ENCODE measurements at places on chromosomes 3 and 15. TPM values are rescaled to one million over a fixed set of nuclear protein-coding genes. Genes with fewer than 3 reads are reported as not detected.

DNA sequence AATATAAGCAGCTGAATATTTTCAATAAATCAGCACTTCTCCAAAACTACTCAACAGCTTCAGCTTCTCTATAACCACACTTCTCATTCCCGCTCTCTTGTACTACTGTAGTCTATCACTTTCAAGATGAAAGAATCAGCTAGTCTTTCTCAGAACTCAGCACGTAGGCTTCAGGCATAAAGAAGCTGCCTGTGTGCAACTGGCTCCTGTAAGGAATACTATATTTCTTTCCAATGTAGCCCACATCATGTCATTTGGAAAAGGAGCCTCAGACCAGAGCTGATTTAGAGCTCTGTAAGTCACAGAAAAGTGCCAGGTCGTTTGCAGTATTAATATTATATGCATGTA is 62.3 kb downstream of the FMN1 start:
- no peaks in the 10 kb centered on the region for H3K27me3 ChIP-seq
- H3K36me3 ChIP-seq, result no peaks in the 10 kb centered on the region
- no peak overlapping the region for H3K4me3 ChIP-seq
- no peak for DNase-seq
- H3K27ac ChIP-seq, result no peak overlapping the region

The PARP15 gene
- polyA plus RNA-seq, result 1.5 TPM

GRCh38 chr15:45185903-45186770 is 1.6 kb downstream of the SHF start:
- peak overlapping the region; percentile 16 for H3K27ac ChIP-seq
- H3K36me3 ChIP-seq, result peaks cover 2% of the 10 kb centered on the region
- H3K27me3 ChIP-seq, result no peaks in the 10 kb centered on the region
- no peak for DNase-seq
- H3K4me3 ChIP-seq, result peak overlapping the region; percentile 58
- peaks cover 16% of the 10 kb centered on the region for H3K4me1 ChIP-seq

The PPP2R3A gene
- polyA plus RNA-seq, result 7.4 TPM

GRCh38 chr3:158935846-158936245 is 134.0 kb downstream of the MFSD1 start:
- DNase-seq, result no peak
- H3K4me3 ChIP-seq, result no peak overlapping the region
- H3K36me3 ChIP-seq, result no peaks in the 10 kb centered on the region
- no peaks in the 10 kb centered on the region for H3K4me1 ChIP-seq
- no peak overlapping the region for H3K27ac ChIP-seq

GRCh38 chr15:70077188-70078147 is 20.2 kb downstream of the TLE3 start:
- no peaks in the 10 kb centered on the region for H3K27me3 ChIP-seq
- H3K36me3 ChIP-seq, result peaks cover 60% of the 10 kb centered on the region
- H3K4me1 ChIP-seq, result peaks cover 31% of the 10 kb centered on the region
- DNase-seq, result no peak

DNA sequence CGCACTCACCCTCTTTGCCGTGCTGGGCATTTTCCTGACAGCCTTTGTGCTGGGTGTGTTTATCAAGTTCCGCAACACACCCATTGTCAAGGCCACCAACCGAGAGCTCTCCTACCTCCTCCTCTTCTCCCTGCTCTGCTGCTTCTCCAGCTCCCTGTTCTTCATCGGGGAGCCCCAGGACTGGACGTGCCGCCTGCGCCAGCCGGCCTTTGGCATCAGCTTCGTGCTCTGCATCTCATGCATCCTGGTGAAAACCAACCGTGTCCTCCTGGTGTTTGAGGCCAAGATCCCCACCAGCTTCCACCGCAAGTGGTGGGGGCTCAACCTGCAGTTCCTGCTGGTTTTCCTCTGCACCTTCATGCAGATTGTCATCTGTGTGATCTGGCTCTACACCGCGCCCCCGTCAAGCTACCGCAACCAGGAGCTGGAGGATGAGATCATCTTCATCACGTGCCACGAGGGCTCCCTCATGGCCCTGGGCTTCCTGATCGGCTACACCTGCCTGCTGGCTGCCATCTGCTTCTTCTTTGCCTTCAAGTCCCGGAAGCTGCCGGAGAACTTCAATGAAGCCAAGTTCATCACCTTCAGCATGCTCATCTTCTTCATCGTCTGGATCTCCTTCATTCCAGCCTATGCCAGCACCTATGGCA is 41.1 kb upstream of the CSTA start:
- H3K4me3 ChIP-seq, result no peak overlapping the region
- H3K4me1 ChIP-seq, result no peaks in the 10 kb centered on the region
- DNase-seq, result no peak
- H3K27ac ChIP-seq, result no peak overlapping the region
- no peaks in the 10 kb centered on the region for H3K36me3 ChIP-seq

- DNase-seq, result no peak
- no peaks in the 10 kb centered on the region for H3K27me3 ChIP-seq
- no peaks in the 10 kb centered on the region for H3K36me3 ChIP-seq
- no peak overlapping the region for H3K4me3 ChIP-seq
- H3K27ac ChIP-seq, result no peak overlapping the region
Observed at GRCh38 chr3:17765819-17766472, 23.5 kb upstream of the TBC1D5 start.

- H3K27ac ChIP-seq, result no peak overlapping the region
- no peak overlapping the region for H3K4me3 ChIP-seq
- H3K4me1 ChIP-seq, result no peaks in the 10 kb centered on the region
Observed at GRCh38 chr15:43954181-43954621, 127.4 kb downstream of the WDR76 start.

The CHRNB4 gene
- polyA plus RNA-seq, result 4.3 TPM

The CLDN16 gene
- 0.15 TPM for polyA plus RNA-seq

GRCh38 chr15:47186075-47186474 is 531.2 kb upstream of the SEMA6D start:
- H3K4me1 ChIP-seq, result peaks cover 3% of the 10 kb centered on the region
- H3K27ac ChIP-seq, result no peak overlapping the region
- no peaks in the 10 kb centered on the region for H3K36me3 ChIP-seq
- DNase-seq, result no peak

DNA sequence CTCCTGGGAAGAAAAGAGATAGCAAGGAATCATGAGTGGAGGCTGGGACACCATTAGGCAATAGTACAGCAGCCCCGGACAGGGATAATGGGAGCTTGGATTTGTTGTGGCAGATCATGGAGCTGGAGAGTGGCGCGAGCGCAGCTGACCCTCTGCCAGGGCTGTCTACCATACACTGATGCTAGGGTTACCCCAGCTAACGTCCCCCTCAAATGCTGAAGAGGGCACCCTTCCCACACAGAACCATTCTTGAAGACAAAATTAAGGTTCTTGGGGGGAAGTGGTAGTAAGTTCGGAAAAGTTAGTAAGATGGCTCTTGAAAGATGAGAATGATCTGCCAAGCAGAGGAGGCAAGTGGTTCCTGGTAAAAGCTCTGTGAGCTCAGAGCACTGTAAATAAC is 61.1 kb downstream of the ST3GAL6 start:
- no peaks in the 10 kb centered on the region for H3K27me3 ChIP-seq
- no peak overlapping the region for H3K27ac ChIP-seq
- DNase-seq, result no peak
- no peak overlapping the region for H3K4me3 ChIP-seq
- no peaks in the 10 kb centered on the region for H3K36me3 ChIP-seq

The OGG1 gene
- 114 TPM for polyA plus RNA-seq

The RHCG gene
- polyA plus RNA-seq, result 0.12 TPM

GRCh38 chr3:136698361-136698760 is 53.8 kb downstream of the STAG1 start:
- H3K4me1 ChIP-seq, result no peaks in the 10 kb centered on the region
- H3K4me3 ChIP-seq, result no peak overlapping the region
- H3K27me3 ChIP-seq, result no peaks in the 10 kb centered on the region

- no peak for DNase-seq
- no peak overlapping the region for H3K27ac ChIP-seq
- H3K4me3 ChIP-seq, result no peak overlapping the region
- H3K36me3 ChIP-seq, result no peaks in the 10 kb centered on the region
- H3K27me3 ChIP-seq, result peaks cover 12% of the 10 kb centered on the region
- no peaks in the 10 kb centered on the region for H3K4me1 ChIP-seq
Observed at GRCh38 chr15:92304223-92304975, 89.3 kb upstream of the ST8SIA2 start.

- no peaks in the 10 kb centered on the region for H3K4me1 ChIP-seq
- H3K4me3 ChIP-seq, result no peak overlapping the region
- H3K36me3 ChIP-seq, result no peaks in the 10 kb centered on the region
- DNase-seq, result no peak
- H3K27ac ChIP-seq, result no peak overlapping the region
- no peaks in the 10 kb centered on the region for H3K27me3 ChIP-seq
Observed at GRCh38 chr3:6392123-6392522, 468.8 kb upstream of the GRM7 start.

The MYLK gene
- 296 TPM for polyA plus RNA-seq

The CRYBG3 gene
- polyA plus RNA-seq, result 8.9 TPM

DNA sequence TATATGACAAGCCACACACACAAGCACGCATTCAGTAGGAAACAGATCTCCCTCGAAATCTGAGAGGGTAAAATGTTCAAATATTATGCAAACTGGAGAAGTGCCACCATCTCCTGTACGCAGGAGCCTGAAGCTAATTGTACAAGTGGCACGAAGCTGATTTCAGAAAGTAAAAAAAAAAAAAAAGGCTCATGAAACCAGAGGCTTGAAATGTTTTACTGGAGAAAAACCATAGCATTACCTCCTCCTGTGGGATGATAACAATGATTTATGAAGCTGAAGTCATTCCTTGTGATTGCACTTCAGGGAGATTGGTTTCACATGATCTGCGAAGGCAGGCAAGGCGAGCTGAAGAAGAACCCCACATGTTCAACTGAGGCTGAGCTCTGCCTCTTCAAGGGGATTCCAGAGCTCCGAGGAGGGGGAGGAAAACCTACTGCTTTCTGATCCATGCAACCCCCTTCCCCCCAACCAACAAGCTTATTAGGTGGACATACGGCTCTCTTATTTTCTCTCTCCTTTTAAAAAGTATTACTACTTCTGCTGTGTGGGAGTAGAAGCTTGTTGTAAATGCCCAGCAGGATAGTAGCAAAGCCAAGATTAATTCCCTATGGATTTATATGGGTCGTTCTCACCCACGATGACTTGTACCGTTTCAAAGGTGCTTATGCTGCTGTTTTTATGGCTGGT is 101.1 kb downstream of the GREM1 start:
- H3K27ac ChIP-seq, result no peak overlapping the region
- no peaks in the 10 kb centered on the region for H3K4me1 ChIP-seq
- H3K27me3 ChIP-seq, result no peaks in the 10 kb centered on the region
- no peaks in the 10 kb centered on the region for H3K36me3 ChIP-seq

- H3K27me3 ChIP-seq, result no peaks in the 10 kb centered on the region
- H3K36me3 ChIP-seq, result no peaks in the 10 kb centered on the region
- no peak overlapping the region for H3K4me3 ChIP-seq
- no peak for DNase-seq
- H3K4me1 ChIP-seq, result no peaks in the 10 kb centered on the region
Observed at GRCh38 chr15:66993874-66994696, 71.3 kb upstream of the SMAD3 start.

Measured in large intestine (tissue), 12 donors.